ENCODE measurements at places on chromosomes 12 and 14. TPM values are rescaled to one million over a fixed set of nuclear protein-coding genes. Genes with fewer than 3 reads are reported as not detected.

DNA sequence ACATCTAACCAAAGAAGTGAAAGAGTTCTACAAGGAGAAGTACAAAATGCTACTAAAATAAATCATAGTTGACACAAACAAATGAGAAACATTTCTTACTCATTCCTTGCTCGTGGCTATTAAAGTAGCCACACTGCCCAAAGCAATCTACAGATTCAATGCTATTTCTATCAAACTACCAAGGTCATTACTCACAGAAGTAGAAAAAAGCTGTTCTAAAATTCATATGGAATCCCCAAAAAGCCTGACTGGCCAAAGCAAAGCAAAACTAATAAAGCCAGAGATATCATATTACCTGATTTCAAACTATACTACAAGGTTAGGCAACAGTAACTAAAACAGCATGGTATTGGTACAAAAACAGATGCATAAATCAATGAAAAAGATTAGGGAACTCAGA lies 305.6 kb downstream of the RPAP3 start:
- no peak for DNase-seq

DNA sequence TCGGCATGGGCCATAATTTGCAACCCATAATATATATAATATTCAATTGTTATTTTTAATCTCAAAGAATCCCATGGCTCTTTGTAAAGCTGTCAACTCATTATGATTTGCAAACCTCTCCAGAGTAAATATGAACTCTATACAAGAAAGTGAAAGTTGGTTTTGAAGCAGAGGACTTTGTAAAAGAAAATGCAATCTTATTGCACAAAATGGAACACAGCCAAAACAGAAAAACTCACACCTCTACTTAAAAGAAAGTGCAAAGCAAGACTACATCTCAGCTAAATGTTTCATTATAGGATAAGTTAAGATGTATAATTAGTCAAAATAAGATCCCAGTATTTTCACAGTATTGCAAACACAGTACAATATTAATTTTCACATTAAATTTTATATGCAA lies 111.2 kb upstream of the FLRT2 start:
- DNase-seq, result no peak

DNA sequence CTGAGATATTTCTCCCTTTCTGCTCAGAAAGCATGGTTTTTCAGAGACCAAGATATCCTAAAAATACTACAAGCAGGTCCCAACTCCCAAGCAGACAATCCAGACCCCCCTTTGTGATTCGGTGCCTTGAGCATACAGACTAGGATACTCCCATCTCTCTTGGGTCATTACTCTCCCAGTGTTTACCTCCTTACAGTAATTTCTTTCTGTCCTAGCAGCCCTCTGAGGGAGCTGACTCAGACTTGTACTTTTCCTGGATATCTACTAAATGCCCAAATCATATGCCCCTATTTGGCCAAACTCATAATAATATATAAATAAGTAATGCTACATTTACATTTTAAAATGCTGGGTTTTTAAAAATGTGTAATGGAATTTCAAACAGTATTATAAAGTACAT lies 355.6 kb downstream of the LRIG3 start:
- no peak for DNase-seq

- no peak for DNase-seq
Observed at GRCh38 chr12:10392394-10392930, 2.6 kb upstream of the KLRK1 start.

DNA sequence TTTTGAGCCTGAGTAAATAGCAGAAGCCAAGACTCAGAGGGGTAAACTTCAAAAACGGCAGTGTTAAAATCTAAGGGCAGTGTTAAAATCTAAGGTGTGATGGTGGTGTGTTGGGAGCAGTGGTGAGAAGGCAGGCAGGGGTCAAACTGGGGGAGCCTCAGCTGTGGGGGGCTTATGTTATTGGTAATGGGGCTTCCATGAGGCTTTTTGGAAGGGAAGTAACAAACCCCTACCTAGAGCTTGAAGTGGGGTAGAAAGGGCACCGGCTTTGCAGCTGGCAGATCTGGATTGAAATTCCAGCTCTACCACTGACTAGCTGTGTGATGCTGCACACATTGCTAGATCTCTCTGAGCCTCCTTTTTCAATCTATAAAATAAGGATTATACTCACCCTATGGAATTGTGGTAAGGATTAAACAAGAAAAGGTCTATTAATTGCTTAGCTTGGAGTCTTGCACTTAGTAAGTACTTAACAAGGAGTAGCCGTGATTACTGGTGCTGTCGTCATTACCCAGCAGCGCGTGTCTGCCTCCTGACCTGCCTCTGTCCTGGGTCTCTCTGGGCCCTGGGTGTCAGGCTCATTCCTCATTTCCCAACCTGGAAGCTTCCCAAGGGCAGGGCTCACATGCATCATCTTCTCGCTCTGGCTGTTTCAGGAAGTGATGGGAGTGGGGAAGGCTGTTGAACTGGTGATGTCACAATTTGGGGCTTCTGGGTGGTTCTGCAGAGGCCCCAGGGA lies 18.5 kb upstream of the KRT80 start:
- DNase-seq, result no peak

- DNase-seq, result no peak
Observed at GRCh38 chr14:38578278-38578681, 322.4 kb upstream of the CLEC14A start.

- no peak for DNase-seq
Observed at GRCh38 chr14:101008631-101009336, 105.3 kb upstream of the RTL1 start.

Gene GAS2L3
- 0.12 TPM for total RNA-seq

Gene EPYC
- total RNA-seq, result not detected

Gene LTBR
- not detected for total RNA-seq

Gene MIP
- total RNA-seq, result not detected
